Activated CD4-positive, alpha-beta T cell treated with anti-CD3 and anti-CD28 coated beads, Interleukin-2, amount 10 ng/mL, durations not matched to agents 24 days and 14 days (primary cell): ENCODE measurements at places on chromosomes 2 and 18. TPM values are rescaled to one million over a fixed set of nuclear protein-coding genes. Genes with fewer than 3 reads are reported as not detected.

Gene MAP3K19
- total RNA-seq: not detected in 2 replicates

Gene CYP26B1
- total RNA-seq: not detected in 2 replicates

Gene PLB1
- total RNA-seq: 0.63 and 1.8 TPM in 2 replicates

Gene TTL
- total RNA-seq: 44.6 and 48.5 TPM in 2 replicates

Gene LYG1
- total RNA-seq: 2.1 TPM in 2 replicates

Gene PTPRN
- 0.07 TPM in 1 of 2 replicates, not detected in the other for total RNA-seq

Gene SLC23A3
- 1.8 and 2.3 TPM in 2 replicates for total RNA-seq

Gene PLEKHM3
- total RNA-seq: 5.8 and 6.6 TPM in 2 replicates

Gene MAP4K3
- 12.9 and 16.6 TPM in 2 replicates for total RNA-seq

Gene MYOM1
- 0.75 and 1.3 TPM in 2 replicates for total RNA-seq

Gene KRTCAP3
- 4.6 and 5.2 TPM in 2 replicates for total RNA-seq

Gene TMEM163
- 0.23 TPM in 1 of 2 replicates, not detected in the other for total RNA-seq

Gene FAM124B
- 0.47 and 0.64 TPM in 2 replicates for total RNA-seq

Gene COBLL1
- total RNA-seq: not detected in 2 replicates

Gene SLC14A1
- 0.86 and 0.97 TPM in 2 replicates for total RNA-seq

Gene THSD7B
- total RNA-seq: not detected in 2 replicates

Gene CABYR
- 0.36 and 1.3 TPM in 2 replicates for total RNA-seq

Gene ARL4C
- total RNA-seq: 43.2 and 45.0 TPM in 2 replicates

Gene SPC25
- total RNA-seq: 22.5 and 22.8 TPM in 2 replicates

Gene CIB4
- total RNA-seq: not detected in 2 replicates

Gene ABCG5
- total RNA-seq: not detected in 2 replicates

Gene CDH7
- not detected in 2 replicates for total RNA-seq

Gene CXCR1
- total RNA-seq: not detected in 2 replicates

Gene NETO1
- not detected in 2 replicates for total RNA-seq

Gene ANXA4
- total RNA-seq: 47.4 and 49.0 TPM in 2 replicates

Gene LHCGR
- total RNA-seq: not detected in 2 replicates

Gene UPP2
- total RNA-seq: not detected in 2 replicates

Gene ALPP
- not detected in 2 replicates for total RNA-seq

Gene FER1L5
- total RNA-seq: not detected in 2 replicates

Gene PMAIP1
- total RNA-seq: 52.5 and 54.6 TPM in 2 replicates

Gene PIK3C3
- total RNA-seq: 57.1 and 57.7 TPM in 2 replicates

Gene NYAP2
- not detected in 2 replicates for total RNA-seq

Gene ADD2
- 6.1 and 8.2 TPM in 2 replicates for total RNA-seq

Gene NIFK
- total RNA-seq: 164 and 177 TPM in 2 replicates

Gene MC2R
- not detected in 2 replicates for total RNA-seq

Gene FSHR
- total RNA-seq: not detected in 2 replicates

Gene PLGLB2
- total RNA-seq: 1.8 and 2.7 TPM in 2 replicates

Gene OSR1
- not detected in 2 replicates for total RNA-seq

Gene INPP5D
- total RNA-seq: 43.6 and 45.8 TPM in 2 replicates

Gene CCDC85A
- total RNA-seq: not detected in 2 replicates

Gene EPB41L3
- 1.5 TPM in 2 replicates for total RNA-seq

Gene ST6GAL2
- total RNA-seq: not detected in 2 replicates

Gene NPHP1
- 0.21 and 0.44 TPM in 2 replicates for total RNA-seq

Gene SOCS6
- total RNA-seq: 2.8 and 3.3 TPM in 2 replicates

Gene CRYGC
- total RNA-seq: not detected in 2 replicates

Gene SNTG2
- total RNA-seq: 0.14 TPM in 1 of 2 replicates, not detected in the other

Gene PLEK
- 0.26 and 0.62 TPM in 2 replicates for total RNA-seq

Gene TEX44
- not detected in 2 replicates for total RNA-seq

Gene OTOF
- total RNA-seq: 6.8 and 7.2 TPM in 2 replicates

Gene IL1B
- 0.33 and 0.92 TPM in 2 replicates for total RNA-seq

Gene RND3
- total RNA-seq: not detected in 2 replicates

Gene ATF2
- 58.8 and 60.2 TPM in 2 replicates for total RNA-seq

Gene MALT1
- 22.7 and 24.9 TPM in 2 replicates for total RNA-seq

Gene ARHGAP15
- 56.0 and 56.2 TPM in 2 replicates for total RNA-seq

Gene CSRNP3
- total RNA-seq: not detected in 2 replicates
